K562 (cell line): ENCODE measurements at places on chromosomes 12 and 14.

DNA sequence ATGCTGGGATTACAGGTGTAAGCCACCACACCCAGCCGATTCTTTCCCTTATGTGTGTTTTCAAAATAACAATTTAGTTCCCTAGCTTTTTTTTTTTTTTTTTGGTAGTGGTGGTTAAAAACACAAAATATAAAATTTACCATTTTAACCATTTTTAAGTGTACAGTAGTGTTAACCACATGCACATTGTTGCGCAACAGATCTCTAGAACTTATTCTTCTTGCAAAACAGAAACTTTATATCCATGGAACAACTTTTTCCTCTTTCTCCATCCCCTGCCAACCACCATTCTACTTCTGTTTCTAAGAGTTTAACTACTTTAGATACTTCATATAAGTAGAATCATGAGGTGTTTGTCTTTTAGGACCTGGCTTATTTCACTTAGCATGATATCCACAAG lies 1.1 kb upstream of the NDUFA12 start:
- no peak for DNase-seq

DNA sequence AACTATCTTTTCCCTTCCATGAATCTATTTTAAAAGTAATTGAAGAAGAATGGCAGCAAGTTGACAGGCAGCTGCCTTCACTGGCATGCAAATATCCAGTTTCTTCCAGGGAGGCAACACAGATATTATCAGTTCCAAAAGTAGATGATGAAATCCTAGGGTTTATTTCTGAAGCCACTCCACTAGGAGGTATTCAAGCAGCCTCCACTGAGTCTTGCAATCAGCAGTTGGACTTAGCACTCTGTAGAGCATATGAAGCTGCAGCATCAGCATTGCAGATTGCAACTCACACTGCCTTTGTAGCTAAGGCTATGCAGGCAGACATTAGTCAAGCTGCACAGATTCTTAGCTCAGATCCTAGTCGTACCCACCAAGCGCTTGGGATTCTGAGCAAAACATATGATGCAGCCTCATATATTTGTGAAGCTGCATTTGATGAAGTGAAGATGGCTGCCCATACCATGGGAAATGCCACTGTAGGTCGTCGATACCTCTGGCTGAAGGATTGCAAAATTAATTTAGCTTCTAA lies 18.4 kb downstream of the TMPO start:
- no peak for DNase-seq

DNA sequence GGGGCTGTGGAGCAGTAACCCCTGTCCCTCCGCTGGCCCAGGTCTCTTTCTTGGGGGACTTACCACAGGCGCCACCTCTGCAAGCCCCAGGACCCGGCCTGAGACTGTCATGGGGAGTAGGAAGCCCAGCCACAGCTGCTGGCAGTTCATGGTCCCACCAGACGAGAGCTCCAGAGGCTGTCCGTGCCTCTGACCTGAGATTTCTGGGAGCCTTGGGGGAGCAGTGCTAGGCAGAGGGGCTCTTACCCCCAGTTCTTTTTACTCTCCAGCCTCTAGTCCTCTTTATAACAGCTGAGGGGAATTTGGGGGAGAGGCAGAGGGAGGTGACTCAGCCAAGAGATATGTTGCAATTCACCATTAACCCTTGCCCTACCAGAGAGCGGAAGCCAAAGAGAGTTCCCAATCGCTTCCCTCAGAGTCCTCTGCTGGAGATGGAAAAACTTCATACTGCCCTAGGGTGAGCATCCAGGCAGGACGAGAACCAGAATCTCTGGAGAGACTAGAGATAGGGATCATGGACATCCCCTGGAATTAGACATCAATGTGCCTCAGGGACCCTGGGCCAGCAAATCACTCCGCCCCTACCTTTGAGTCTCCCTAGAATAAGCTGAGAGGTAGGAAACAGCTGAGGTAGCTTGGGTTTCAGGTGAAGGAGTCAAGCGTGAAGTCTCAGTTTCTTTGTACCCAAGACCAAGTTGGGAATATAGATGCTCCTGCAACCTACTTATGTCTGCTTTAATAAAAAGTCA lies at the start of gene MMP19:
Gene MMP19 (minus strand): TSS at position 256 of the 749 bp plus-strand sequence. CDS start 106 bp downstream, at position 150.
- peak; percentile 57 for DNase-seq

DNA sequence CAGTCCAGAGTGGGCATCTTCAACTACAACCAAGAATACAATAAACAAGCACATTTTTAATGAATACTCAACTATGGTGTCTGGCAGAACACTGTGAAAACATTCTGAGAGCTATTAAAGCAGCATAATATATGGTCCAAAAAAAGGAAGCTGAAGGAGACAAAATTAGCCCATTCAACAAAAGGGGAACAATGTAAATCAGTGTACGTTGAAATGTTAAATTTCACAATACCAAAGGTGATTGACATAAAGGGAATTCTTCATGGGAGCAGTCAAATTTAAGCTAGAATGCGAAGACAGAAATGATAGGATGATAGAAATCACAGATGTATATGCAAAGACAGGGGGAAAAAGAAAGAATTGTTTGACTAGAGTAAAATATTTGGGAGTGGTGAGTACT lies 41.3 kb upstream of the SYCP3 start:
- no peak for DNase-seq

- peak; percentile 23 for DNase-seq
Observed at GRCh38 chr14:74660167-74660566, 48.1 kb upstream of the LTBP2 start.

GRCh38 chr14:32996343-32996742 lies 57.7 kb downstream of the NPAS3 start:
- DNase-seq: no peak

GRCh38 chr12:31306866-31307265 lies 19.1 kb downstream of the SINHCAF start:
- DNase-seq: no peak

GRCh38 chr14:42374332-42374731 lies 767.7 kb downstream of the LRFN5 start:
- DNase-seq: no peak

GRCh38 chr14:62381311-62382070 lies 619.3 kb downstream of the SNAPC1 start:
- DNase-seq: no peak

GRCh38 chr12:28026701-28027100 lies 54.2 kb upstream of the PTHLH start:
- no peak for DNase-seq

- DNase-seq: no peak
Observed at GRCh38 chr14:97262336-97262735, 465.2 kb downstream of the VRK1 start.

- no peak for DNase-seq
Observed at GRCh38 chr12:47894652-47895051, 10.1 kb downstream of the VDR start.

- no peak for DNase-seq
Observed at GRCh38 chr14:47778631-47779030, 103.2 kb upstream of the MDGA2 start.

GRCh38 chr12:71536279-71536938 lies 96.8 kb downstream of the LGR5 start:
- DNase-seq: no peak

- DNase-seq: no peak
Observed at GRCh38 chr14:104545151-104545941, 34.2 kb upstream of the C14orf180 start.

- DNase-seq: no peak
Observed at GRCh38 chr12:27290501-27291168, 42.0 kb upstream of the BMAL2 start.

DNA sequence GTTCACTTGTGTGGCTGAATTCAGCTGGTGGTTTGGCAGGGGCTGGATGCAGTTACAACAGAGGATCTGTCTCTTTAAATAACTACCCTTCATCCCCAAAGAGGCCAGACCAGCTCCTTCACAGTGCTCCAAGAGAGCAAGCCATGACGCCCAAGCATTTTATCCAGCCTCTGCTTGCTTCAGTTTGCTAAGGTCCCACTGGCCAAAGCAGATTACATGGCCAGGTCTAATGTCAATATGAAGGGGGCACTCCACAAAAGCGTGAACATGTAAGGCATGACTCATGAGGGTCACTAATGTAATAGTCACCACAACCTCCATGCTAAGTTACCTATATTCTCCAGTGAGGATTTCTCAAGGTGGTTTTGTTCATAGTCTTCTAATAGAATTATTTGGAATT lies 62.9 kb downstream of the MARK3 start:
- DNase-seq: peak; percentile 18

DNA sequence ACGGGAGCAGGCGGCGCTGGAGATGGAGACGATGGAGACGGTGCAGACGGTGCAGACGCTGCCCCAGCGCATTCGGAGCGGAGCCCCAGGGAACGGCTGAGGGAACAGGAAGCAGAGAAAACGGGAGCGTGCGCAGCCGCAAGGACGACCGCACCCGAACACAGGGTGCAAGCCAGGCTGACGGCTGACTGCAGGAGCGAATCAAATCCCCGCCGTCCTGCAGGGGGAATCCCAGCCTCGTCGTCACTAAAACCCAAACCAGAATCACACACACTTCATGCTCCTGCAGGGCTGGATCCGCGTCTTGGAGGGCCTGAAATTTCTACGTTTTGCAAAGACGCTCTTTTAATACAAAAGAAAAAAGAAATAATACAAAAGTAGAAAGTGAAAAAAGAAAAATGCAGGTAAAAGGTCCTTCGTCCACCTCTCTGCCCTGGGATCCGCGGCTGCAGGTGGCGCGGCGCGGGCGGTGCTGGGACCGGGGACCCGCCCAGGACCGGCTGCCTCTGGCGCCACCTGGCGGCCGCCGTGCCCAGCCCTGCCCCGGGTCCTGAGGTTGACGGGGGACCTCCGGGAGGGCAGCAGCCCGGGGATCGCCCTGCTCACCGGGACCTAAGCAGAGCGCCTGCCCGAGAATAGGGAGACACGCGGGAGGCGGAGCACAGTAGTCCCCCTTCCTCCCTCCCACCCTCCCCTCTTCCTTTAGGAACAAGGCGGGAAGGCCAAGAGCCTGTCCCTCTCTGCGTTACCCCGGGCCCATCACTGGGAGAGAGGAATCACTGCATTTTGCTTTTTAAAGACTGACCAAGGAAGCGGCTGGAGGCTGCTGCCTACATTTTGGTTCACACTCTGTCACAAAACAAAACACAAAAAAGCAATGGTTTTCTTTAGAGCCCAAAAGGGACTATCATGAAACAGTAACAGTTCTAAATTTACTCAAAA lies 20.1 kb downstream of the STX2 start:
- peak; percentile 48 for DNase-seq

DNA sequence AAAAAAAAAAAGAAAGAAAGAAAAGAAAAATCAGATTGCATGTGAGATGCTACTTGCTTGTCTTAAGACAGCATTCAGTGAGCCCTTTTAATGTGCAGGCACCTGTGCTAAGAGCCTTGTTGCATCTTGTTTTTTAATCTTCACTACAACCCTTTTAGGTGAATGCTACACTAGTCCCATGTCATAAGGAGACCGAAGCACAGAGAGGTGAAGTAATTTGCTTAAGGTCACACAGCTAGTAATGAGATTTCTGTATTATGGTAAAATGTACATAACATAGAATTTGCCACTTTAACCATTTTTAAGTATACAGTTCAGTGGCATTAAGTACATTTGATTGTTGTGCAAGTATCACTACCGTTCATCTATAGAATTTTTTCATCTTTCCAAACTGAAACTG lies 32.1 kb upstream of the PWP1 start:
- no peak for DNase-seq

DNA sequence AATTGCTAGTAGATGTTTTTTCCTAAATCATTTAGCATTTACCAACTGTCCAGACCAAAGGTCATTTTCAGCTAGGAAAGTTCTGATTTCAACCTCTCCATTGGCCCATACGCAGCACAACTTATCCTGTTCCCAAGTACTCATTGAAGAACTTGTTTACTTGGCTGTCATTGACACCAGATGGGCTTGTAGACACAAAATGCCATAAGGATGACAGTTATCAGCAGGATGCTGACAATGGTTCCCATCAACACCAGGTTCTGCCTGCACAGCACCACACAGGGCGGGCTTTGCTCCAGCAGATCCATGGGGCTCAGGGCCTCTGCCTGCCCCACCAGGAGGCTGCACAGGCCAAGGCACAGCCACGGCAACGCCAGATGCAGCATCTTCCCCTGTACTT lies 36.5 kb upstream of the TMPRSS12 start:
- DNase-seq: no peak

DNA sequence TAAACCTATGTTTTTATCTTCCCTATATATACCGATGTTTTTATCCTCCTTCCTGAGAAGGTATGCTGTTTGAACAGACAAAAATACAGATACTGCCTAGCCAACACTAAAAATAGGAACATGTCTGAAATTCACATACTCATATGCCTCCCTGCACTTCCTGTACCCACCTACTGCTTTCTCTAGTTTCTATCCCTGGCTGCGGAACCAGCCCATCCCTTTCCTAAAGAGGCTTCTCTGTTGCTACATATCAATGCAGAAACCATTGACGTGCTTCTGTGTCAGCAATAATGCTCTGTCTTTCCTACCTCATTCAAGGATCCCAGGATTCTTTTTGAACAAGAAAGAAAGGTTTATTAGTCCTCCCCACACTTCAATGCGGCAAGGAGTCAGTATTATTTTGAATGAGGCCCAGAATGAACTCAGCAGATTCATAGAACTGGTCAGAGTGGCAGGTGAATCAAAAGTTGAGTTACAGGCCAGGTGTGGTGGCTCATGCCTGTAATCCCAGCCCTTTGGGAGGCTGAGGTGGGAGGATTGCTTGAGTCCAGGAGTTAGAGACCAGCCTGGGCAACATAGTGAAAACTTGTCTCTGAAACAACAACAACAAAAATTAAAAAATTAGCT lies 67.8 kb upstream of the NAP1L1 start:
- DNase-seq: no peak

DNA sequence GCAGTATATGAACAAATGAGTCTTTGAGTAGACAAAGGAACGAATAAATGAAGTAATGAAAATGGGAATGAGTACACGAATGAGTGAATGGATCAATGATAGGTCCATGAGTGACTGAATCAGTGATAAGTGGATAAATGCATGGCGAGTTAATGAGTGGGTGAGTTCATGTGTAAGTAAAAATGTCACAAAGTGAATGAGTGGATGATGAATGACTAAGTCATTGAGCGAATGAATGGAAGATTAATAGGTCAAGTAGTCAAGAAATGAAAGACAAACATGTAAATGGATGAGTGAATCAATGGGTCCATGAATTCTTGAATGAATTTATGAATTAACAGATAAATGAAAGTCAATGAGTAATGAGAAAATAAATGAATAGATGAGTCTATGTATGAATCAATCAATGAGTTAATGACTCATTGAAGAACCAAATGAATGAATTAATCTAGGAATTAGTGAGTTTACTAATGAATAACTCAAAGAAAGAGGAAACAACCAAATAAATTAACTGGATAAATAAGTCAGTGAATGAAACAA lies 97.3 kb upstream of the RTL1 start:
- DNase-seq: no peak

DNA sequence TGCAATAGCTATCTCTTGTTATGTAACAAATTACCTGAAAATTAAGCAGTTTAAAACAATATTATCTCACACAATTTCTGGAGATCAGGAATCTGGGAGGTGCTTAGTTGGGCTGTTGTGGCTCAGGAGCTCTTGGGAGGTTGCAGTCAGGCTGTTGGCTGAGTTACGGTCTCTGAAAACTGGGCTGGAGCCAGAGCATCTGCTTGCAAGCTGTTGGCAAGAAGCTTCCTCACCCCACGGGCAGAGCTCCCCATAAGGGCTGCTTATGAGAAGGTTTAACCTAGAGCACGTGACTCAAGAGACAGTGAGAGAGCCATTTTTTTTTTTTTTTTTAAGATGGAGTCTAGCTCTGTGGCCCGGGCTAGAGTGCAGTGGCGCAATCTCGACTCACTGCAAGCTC lies 346.8 kb downstream of the ATP23 start:
- DNase-seq: no peak
